ENCODE measurements at places on chromosomes 6 and 20. TPM values are rescaled to one million over a fixed set of nuclear protein-coding genes. Genes with fewer than 3 reads are reported as not detected.

Gene TCF21
- not detected for total RNA-seq

Gene SMLR1
- not detected for total RNA-seq

Gene FGD2
- total RNA-seq = not detected

Gene ILRUN
- total RNA-seq = 28.3 TPM

Gene TRAM2
- total RNA-seq = 24.3 TPM

Gene THBS2
- total RNA-seq = 5.7 TPM

Gene PTCHD4
- total RNA-seq = 4.2 TPM

Gene HCK
- total RNA-seq = 0.06 TPM

Gene PRND
- total RNA-seq = 2.4 TPM

Gene CALHM6
- 1.3 TPM for total RNA-seq

Gene BACH2
- 0.16 TPM for total RNA-seq

Gene HLA-DQA2
- not detected for total RNA-seq

Gene TMEM74B
- total RNA-seq = 0.25 TPM

Gene MEI4
- under 0.01 TPM for total RNA-seq

Gene CFAP61
- not detected for total RNA-seq

Gene C6orf163
- 1.3 TPM for total RNA-seq

Gene CD24
- total RNA-seq = 0.49 TPM

Gene IL17F
- total RNA-seq = not detected

Gene GRM1
- total RNA-seq = under 0.01 TPM

Gene FNDC11
- total RNA-seq = 1.1 TPM

Gene PGC
- not detected for total RNA-seq

Gene MCCD1
- not detected for total RNA-seq

Gene C20orf202
- not detected for total RNA-seq

Gene LTB
- 4.9 TPM for total RNA-seq

Gene BCLAF1
- total RNA-seq = 150 TPM

Gene CTCFL
- not detected for total RNA-seq

Data from bladder microvascular endothelial cell (primary cell).